ENCODE measurements at places on chromosomes 2 and 18.
A peak's percentile ranks its signal among the peaks of the same experiment; 100 is the strongest.

DNA sequence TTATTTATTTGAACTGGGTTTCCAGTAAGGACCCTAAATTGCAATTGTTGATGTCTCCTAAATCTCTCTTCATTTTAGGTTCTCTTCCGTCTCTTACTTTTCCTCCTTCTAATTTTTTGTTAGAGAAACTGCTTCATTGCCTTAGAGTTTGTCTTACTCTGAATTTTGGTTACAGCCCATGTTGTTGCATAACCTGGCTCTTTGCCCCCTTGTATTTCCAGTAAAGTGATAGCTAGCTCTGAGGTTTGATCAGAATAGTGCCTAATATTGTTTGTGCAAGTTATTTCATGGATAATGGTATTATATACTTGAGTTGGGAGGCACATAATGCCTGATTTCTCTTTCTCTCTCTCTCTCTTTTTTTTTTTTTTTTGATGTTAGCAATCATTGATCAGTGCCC is 71.8 kb downstream of the MGAT5 start:
- no peak for DNase-seq

DNA sequence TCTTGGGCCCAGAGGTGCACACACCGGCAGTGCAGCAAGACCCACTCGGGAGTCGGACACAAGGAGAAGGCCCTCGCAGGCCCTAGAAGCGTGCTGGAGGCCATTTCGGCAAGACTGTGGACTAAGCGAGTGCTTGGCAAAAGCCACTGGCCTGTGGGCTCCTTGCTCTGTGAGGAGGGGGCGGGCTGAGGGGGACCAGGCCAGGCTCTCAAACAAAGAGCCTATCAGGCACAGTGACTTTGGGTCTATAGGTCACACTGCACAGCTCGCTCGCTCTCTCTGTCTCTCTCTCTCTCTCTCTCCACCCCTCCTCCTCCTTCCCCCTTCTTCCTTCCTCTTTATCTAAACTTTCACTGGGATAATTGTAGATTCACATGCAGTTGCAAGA is 23.6 kb upstream of the ZCCHC2 start:
- DNase-seq = no peak

DNA sequence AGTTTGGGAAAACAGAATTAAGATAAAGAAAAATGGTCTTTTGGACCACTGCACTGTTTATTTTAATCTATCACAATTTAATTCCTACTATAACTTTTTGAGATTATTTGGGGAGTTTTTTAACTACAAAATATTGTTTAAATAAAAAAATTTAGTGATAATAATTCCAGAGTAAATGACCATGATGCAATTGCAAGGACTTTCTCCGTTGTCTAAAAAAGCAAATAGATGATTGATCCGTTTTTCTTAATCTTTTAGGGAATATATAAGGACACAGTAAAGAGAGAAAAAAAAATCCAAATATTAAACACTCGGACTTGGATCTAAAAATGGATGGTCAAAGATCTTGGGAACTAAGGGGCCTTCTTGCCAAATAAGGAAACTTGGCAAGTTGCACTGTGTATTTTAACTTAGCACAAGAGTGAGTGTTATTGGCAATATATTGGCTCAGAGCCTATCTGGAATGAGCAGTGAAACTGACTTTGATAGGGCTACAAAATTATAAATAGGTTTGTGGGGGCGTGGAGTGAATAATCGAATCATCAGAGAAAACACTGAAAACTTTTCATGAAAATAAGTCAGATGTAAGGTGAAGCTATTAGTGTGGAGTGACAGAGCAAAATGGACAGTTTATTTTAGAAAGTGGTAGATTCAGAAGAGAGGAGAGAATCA is 2.0 kb downstream of the MAP3K20 start:
- no peak for DNase-seq

GRCh38 chr2:67650291-67651133 is 253.4 kb downstream of the ETAA1 start:
- peak; percentile 65 for DNase-seq

DNA sequence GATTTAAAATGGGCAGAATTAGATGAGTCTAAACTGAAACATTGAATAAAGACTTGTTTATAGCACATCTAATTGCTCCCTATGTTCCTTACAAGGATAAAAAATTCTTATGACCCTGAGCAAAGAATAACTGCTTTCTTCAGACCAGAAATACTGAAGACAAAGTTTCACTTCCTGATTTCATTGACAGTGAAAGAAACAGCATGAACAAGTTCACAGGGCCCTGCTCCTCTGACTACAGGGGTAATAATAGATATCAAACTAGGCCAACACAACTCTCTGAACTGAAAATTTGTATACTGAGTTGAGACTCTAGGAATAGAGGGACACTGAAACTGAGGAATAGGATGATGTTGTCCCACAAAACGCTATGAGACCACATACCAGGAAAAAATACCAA is 1383.3 kb upstream of the CDH2 start:
- no peak for DNase-seq

- DNase-seq = no peak
These were observed 77.4 kb downstream of the SLC39A10 start for GRCh38 chr2:195734395-195734794.

GRCh38 chr2:113251118-113251517 is 27.6 kb downstream of the PAX8 start:
- DNase-seq = no peak

- DNase-seq = no peak
These were observed 1.3 kb downstream of the RAB31 start for GRCh38 chr18:9709304-9709877.

DNA sequence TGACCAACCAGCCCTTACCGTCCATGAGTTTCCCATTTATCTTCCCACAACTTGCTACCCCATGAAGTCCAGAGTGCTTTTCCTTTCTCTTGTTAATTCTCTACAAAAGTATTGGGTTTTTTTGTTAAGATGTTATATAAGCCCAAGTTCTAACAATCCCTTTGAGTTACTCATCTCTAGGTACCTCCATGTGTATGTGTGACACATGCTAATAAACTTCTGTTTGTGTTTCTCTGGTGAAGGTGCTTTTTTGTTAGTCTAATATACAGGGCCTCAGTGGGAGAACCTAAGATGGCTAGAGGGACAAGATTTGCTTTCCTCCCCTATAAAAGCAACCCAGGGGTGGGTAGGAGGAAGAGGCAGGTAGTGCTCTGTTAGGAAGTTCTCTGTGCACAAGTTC is 31.8 kb upstream of the RMDN2 start:
- no peak for DNase-seq

- DNase-seq = no peak
These were observed 410.5 kb upstream of the CNTNAP5 start for GRCh38 chr2:123614596-123614995.

DNA sequence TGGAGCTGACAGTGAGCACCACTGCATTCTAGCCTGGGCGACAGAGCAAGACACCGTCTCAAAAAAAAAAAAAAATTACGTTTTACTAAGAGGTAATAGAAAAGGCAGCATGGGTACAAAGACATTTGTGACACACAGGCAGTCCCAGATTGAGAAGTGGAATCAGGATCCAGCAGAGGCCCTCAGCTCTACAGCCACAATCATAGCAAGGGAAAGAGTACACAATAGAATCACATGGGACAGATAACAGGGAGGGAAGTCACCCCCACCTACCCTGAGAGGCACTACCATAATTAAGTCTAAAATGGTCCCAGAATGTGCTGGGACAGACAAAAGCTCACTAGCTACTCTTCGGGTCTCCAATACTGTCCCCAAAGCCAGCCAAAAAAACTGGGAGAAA is 12.5 kb downstream of the SRBD1 start:
- no peak for DNase-seq

All from mucosa of descending colon (tissue), 3 donors.